GM13976 (cell line): ENCODE measurements at places on chromosomes 5 and 9.

DNA sequence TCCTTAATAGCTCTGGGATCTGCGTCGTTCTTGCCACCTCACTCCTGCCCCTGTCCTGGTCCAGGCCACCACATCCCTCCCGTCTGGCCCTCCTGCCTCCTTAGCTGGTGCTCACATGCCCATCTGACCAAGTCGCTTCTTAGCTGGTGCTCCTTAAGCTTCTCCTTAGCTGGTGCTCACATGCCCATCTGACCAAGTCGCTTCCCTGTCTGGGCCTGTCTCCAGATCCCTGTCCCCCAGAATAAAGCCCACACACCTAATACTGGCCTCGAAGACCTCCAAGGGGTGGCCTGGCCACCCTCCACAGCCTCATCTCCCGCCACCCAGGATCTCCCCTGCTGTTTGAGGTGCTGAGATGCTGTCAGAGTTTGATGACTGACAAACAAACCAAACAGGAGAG lies 31.4 kb upstream of the TTLL11 start:
- DNase-seq: no peak

- DNase-seq: no peak
Observed at GRCh38 chr5:83396662-83397061, 74.9 kb upstream of the VCAN start.

DNA sequence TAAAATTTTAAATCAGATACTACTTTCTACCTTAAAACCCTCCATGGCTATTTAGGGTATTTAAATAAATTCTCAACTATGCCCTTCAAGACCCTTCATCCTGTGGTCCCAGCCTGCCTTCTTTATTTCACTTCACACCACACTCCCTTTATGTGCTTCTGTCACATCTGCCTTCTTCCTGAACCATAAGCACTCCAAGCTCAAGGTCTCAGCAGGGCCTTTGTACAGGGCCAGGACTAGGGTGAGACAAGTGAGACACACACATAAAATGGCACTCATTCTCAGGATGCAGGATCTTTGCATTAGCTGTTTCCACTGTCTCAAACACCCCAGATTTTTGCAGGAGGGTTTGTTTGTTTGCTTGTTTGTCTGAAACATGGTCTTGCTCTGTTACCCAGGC lies 7.6 kb downstream of the ITK start:
- no peak for DNase-seq

- no peak for DNase-seq
Observed at GRCh38 chr5:58262226-58262625, 197.7 kb downstream of the PLK2 start.

- no peak for DNase-seq
Observed at GRCh38 chr9:72753266-72753893, 199.5 kb downstream of the ALDH1A1 start.

DNA sequence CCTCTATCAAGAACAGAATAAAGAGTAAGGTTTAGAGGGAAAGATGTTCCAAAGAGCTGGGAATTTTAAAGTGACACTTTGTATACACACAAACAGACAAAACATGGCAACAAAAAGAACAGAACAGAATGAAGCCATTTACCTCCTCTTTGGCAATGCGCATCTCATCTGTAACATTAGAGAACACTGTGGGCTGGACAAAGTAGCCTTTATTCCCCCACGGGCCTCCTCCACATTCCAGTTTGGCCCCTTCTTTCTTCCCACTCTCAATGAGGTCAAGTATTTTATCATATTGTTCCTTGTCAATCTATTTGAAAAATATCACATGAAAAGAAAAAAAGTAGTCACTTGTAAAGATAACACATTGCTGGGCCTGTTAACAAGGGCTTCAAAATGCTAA lies 41.0 kb downstream of the ALDH1A1 start:
- no peak for DNase-seq

DNA sequence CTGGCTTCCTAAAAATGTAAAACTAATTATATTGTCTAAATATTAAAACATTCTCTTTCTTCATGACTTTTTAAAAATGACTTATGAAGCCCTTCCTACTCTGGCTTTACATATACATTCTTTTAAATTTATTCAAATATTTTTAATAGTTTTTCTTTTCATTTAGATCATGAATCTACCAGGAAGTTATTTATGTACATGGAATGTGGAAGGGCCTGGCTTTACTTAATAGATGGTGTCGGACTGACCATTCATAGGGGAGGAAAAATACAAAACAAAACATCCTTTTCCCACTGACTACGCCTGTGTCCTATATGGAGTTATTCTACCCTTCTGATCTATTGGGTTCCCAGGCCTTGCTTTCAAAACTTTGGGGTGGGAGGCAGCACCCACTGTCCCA lies 129.8 kb downstream of the MACROH2A1 start:
- no peak for DNase-seq

DNA sequence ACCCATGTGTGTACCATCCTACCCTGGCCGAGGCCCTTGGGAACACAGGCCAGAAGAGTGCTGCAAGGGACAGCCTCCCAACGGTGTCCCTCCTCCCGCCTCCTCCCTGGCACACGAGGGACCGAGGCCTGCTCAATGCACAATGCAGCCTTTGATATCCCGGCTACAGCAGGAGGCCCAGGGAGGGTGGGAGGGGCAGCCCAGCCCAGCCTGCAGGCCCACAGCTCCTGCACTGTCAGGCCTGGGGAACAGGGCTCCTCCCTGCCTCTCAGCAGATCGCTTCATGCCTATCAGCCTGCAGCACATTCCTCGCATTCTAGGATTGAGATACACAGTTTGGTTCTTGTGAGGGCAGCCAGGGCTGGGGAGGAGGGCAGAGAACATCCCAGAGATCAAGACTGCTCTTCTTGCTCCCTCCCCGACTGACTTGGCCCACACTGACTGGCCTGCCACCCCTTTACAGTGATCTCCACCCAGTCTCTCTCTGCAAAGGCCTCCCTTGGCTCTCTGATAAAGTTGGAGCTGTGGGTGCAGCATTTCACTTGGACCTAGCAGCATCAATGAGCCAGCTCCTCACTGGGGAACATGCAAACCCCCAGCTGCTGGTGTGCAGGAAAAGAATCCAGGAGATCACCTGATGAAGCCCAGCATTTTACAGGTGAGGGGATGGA lies at the start of gene SH3TC2:
Gene SH3TC2, minus strand, starts transcription at position 46 of the 671 bp plus-strand sequence. Its CDS starts 40 bp downstream, at position 6.
- DNase-seq: no peak

DNA sequence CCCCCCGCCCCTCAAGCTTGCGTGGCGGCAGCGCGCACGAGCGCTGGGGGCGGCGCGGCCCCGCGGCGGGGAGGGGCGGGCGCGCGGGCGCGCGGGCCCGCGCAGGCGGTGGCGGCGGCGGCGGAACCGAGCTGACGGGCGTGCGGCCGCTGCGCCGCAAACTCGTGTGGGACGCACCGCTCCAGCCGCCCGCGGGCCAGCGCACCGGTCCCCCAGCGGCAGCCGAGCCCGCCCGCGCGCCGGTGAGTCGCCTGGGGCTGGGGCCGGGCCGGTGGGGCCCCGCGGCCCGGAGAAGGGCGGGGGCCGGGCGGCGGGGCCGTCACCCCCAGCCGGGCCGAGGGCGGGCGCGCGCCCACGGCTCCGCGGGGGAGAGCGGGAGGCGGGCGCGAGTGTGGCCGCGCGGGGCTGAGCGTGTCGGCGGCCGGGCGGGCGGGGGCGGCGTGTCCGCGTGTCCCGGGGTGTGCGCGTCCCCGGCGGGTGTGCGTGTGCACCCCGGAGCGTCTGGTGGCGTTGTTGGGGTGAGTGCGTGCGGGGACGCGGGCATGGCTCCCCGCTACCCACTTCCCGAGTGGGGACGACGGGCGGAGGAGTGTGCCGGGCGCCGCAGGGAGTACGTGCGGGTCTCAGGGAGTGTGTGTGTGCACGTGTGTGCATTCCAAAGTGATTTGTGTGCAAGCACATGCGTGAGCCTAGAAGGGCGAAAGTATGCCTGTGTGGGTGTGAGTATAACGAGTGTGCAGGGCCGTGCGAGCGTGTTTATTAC lies at the start of gene NEK6:
Gene NEK6, plus strand, starts transcription at position 106 of the 763 bp plus-strand sequence. CDS start 44,016 bp downstream, outside the sequence.
- peak; percentile 77 for DNase-seq

GRCh38 chr5:116605310-116606070 lies 30.9 kb upstream of the SEMA6A start:
- no peak for DNase-seq

- DNase-seq: no peak
Observed at GRCh38 chr9:27534131-27534530, 4.5 kb upstream of the MOB3B start.

- DNase-seq: peak; percentile 59
Observed at GRCh38 chr9:34403554-34404380, 27.1 kb upstream of the MYORG start.

- DNase-seq: no peak
Observed at GRCh38 chr9:128416014-128416413, 4.6 kb upstream of the CERCAM start.

DNA sequence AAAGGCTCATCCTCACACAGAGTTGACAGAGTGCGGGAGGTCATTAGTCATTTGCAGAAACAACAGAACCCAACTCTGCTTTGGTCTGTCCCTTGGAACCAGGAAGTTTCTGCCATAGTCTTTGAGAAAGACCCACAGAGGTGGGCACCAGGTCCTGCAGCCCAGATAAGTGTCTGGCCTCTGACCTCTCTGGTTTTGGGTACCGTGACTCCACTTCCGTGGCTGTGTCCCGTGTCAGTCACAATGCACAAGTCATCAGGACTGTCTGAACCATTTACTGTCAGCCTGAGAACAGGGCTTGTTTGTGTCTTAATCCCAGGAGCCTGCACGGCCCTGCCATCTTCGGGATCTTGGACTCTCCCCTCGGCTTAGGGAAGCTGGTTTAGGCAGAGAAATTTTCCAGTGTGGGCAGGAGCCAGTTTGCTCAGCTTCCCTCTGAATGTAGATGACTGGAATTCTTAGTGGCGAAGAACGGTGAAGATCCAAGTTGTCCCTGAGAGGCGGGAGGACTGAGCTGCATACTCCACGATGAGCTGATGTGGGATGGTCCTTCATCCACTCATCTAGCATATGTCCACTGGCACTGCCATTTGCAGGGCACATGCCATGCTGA lies 11.9 kb downstream of the GSN start:
- DNase-seq: no peak

GRCh38 chr5:176611435-176611834 lies 1.5 kb upstream of the GPRIN1 start:
- no peak for DNase-seq

- DNase-seq: no peak
Observed at GRCh38 chr5:158464383-158464782, 605.4 kb upstream of the CLINT1 start.

GRCh38 chr5:65021527-65022226 lies 252.9 kb downstream of the CWC27 start:
- DNase-seq: no peak

- no peak for DNase-seq
Observed at GRCh38 chr9:101514071-101514470, 19.6 kb upstream of the RNF20 start.

GRCh38 chr5:149172261-149172660 lies 31.0 kb downstream of the ABLIM3 start:
- DNase-seq: no peak

DNA sequence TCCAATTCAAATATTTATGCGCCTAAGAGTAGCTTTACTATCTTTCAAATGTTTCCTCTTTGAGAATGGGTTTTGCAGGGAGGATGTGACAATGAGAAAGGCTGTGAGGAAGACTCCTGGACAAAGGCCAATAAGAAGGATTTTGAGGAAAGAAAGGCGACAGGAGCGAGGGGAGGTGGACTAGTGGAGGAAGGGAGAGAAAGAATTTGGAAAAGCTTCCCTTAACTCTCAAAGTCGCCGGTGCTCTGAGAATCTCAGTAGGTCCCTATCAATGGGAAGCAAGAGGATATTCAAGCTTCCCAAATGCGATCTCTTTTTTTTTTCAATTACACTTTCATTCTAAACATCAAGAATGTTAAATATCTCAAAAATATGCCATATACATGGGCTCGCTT lies 2.8 kb upstream of the CDC20B start:
- no peak for DNase-seq

DNA sequence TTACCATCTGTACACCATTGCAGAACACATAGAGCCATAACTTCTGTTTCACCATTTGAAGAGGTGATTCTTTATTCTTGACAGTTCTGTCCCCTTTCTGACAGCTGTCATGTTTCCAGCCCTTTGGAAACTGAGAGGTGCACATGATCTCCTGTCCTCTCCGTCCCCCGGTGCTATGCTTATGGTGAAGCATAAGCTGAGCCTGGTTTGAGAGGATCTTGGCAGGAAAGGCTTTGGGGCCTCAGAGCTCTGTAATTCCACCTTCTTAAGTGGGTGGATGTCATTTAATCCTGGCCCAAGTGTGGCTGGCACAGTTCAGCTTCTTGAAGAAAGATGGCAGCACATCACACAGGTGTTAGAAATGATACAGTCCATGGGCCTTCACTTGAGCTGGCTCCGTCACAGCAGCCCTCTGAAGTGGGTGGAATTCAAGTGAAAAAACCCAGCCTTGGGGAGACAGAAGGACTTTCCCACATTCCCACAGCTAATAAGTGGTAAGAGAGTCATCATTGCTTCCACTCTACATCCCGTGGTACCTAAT lies 30.7 kb upstream of the GRPEL2 start:
- DNase-seq: no peak

DNA sequence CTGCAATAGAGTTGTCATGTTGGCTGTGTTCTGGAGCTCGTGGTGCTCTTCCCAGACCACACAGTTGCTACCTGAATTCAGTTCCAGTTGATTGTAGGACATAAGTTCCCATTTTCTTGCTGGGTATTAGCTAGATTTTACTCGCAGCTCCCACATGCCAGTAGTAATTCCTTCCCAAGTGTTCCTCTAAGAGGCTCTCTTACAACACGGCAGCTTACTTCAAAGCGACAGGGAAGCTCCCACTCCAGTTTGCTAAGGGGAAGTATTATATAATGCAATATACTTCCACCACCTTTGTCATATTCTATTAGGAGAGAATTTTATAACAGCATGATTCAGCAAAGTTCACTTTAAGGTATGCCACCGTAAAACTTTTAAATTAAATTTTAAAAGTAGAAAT lies 623.0 kb downstream of the SLCO4C1 start:
- DNase-seq: no peak

DNA sequence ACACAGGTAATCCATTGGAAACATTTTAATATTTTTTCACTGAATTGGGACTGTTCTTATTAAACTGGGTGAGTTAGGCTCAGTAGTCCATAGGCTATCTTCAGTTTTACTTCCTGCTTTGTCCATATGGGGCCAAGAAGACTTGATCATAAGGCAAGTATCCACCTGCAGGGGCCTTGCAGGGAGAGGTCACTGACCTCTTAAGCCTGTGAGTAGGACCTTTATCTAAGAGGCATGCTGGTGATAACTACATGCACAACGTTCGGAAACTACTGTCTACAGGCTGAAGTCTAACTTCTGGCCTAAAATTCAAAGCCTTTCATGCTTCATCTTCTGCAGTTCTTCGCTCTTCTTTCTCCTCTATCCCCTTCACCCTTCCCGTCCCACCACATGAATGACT lies 60.1 kb upstream of the GRHPR start:
- no peak for DNase-seq

- no peak for DNase-seq
Observed at GRCh38 chr5:99061711-99062110, 132.9 kb upstream of the CHD1 start.
